HS-27A (cell line): ENCODE measurements at places on chromosomes 13 and 19.
A peak's percentile ranks its signal among the peaks of the same experiment; 100 is the strongest.

- no peak for DNase-seq
These were observed 100.5 kb downstream of the DLEU7 start for GRCh38 chr13:50742968-50743367.

DNA sequence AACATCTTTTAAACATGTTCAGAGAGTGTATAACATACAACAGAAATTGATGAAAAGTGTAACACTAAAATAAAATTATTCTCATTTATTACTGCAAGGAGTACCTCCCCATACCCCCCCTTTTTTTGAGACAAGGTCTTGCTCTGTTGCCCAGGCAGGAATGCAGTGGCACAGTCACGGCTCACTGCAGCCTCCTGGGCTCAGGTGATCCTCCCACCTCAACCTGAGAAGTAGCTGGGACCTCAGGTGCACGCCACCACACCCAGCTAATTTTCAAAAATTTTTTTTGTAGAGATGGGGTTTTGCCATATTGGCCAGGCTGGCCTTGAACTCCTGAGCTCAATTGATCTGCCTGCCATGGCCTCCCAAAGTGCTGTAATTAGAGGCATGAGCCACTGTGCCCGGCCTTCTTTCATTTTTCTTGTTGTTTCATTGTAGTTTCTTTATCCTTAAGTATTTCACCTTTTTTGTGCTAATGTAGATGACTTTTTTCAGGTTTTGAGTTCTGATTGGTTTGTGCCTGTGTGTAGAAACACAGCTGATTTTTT lies 28.3 kb downstream of the GATAD2A start:
- no peak for DNase-seq

DNA sequence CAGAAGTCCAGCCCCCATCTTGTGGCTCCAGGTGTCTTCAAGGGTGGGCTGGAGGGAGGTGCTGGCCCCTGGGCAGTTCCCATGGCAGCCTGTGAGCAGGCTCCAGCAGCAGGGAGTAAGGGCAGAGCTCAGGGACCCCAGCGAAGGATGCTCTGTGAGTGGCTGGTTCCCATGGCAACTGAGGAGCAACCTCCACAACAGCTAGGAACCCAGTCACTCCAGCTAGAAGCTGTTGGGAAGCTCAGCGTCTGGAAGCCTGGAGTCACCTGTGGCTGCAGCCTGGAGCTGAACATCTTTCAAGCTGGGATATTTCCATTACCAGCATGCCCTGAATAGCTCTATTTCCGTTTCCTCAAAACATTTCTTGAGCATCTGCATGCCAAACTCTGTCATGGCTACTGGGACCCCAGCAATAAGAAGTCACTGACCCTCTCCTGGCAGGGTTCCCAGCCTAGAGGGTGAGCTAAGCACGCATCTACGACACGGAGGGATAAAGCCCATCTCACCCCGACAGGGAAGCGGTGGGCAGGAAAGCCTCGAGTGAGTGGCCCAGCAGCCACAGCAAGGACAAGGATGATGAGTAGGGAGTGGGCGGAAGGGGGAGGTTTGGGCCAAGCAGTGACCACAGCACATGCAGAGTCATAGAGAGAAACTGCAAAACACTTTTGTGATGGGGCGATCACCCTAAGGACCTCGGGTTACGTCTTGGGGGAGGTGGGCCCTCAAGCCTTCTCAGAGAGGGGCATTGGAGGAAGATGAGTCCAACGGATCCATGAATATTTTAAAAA lies 52.6 kb downstream of the ALOX5AP start:
- DNase-seq, result no peak

DNA sequence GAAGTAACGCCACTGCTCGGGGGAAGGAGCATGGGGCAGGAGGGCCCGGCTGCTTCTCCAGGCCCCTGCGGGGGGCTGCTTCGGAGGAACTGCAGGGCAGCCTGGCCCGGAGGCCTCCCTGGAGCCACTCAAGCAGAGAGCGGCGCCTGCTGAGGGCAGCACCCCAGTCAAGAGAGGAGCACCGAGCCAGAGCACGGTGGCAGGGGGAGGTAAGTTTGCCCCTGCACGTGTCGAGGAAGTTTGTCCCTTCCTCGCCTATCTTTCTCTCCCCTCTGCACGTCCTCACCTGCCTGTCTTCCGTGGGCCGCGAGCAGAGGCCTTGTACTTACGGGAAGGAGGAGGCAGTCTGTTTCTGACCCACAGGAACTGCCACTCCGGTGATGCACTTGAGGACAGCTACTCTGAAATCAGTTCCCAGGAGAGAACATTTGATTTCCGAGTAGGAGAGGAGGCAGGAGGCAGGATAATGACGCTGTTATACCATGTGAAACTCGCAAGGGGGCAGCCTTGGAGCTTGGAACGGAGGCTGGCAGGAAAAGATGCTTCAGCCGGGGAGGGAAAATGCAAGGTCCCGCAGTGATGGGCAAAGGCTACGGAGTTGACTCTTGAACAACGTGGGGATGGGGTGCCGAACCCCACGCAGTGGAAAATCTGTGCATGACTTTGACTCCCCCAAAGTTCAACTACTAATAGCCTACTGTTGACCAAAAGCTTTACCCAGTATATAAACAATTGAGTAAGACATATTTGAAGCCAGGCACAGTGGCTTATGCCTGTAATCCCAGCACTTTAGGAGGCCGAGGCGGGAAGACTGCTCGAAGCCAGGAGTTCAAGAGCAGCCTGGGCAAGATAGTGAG lies 5.0 kb downstream of the FFAR1 start:
- DNase-seq, result peak; percentile 66

DNA sequence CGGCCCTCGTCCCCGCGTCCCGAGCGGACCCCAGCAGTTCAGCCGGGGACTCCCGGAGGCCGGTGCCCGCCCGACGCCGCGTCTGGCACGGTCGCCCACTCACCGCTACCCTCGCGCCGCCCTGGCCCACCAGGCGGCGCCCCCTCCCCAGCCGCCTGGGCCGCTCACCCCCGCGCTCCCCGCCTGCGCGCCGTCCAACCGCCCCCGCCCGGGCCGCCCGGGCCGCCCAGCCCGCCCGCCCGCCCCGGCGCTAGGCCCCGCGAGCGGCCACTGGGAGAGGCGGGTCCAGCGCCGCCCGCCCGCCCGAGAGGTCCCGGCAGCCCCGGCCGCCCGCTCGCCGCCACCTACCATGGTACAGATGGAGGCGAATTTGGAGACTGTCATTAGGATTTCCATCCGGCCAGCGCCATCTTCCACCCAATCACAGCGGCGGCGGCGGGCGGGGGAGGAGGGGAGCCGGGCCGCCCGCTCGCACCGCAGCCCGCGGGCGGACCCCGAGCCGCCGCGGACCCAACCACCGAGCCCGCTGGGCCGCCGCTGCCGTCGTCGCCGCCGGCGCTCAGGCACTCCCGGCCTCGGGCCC lies at the start of gene USP12:
Gene USP12 (minus strand): TSS at position 568 of the 583 bp plus-strand sequence. CDS start 172 bp downstream, at position 396.
- DNase-seq, result no peak

- DNase-seq, result no peak
These were observed 892 bp downstream of the TRIR start for GRCh38 chr19:12733369-12734214.

DNA sequence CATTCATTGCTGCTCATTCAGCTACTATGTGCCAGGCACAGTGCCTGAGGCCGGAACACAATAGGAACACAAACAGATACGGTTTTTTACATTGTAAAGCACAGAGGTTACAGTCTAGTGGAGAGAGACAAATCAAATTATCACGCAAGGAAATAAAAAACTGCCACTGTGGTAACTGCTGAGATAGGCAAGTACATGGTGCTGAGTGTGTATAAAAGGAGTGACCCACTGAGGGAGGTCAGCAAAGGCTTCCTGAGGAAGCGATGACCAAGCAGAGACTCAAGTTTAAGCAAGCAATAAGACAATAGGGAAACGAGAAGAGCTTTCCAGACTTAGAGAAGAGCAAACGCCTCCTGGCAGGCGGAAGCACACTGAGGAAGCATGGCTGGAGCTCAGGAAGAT lies 56.4 kb downstream of the NUFIP1 start:
- DNase-seq, result no peak
